ENCODE measurements at places on chromosomes 4 and X.

- no peak for DNase-seq
Measured at GRCh38 chr4:148287111-148287510, 155.1 kb downstream of the NR3C2 start.

DNA sequence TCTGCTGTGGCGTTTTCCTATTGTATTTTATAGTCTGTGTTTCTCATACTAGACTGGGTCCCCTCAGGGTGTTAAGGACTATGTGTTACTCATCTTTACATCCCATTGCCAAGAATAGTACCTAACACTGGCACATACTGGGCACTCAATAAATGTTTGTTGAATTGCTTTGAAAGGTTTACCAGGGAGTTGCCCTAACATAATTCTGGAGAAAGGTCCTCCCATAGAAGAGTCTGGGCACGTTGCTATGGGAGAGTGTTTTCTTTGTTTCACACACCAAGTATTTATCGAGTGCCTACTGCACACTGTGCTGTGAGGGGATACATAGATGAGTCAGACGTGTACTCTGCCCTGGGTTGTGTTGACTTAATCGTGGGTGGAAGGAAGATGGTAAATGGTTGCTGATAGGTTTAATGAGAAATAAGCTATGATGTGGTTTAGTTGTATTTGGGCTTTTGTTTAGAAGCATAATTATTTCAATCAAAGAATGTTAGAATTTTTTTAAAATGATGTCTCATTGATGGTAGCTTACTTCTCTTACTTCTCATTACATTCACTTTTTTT is 42.9 kb downstream of the AFF1 start:
- no peak for DNase-seq

GRCh38 chr4:138344054-138344453 is 101.9 kb upstream of the SLC7A11 start:
- DNase-seq: no peak

DNA sequence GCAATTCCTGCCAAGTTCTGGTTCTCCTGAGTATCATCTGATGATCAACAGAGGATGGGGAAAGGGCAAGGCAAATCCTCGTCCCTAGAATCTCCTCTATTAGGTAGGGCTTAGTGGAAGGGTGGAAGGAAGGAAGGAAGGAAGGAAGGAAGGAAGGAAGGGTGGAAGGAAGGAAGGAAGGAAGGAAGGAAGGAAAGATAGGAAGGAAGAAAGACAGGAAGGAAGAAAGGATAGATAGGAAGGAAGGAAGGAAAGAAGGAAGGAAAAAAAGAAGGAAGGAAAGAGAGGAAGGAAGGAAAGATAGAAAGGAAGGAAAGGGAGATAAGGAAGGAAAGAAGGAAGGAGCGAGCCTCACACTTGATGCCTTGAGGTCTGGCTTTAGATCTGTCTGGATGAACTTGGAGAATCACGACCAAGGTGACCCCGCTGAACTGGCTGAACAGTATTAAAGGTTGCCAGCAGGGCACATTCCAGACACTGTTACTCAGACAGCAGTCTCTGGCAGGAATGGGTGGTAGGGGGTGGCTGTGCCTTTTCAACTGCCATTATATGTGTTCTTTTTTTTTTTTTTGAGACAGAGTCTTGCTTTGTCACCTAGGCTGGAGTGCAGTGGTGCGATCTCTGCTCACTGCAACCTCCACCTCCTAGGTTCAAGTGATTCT is 57.1 kb downstream of the MAP7D2 start:
- no peak for DNase-seq
